HT1080 (cell line): ENCODE measurements at places on chromosomes 1 and 21. TPM values are rescaled to one million over a fixed set of nuclear protein-coding genes. Genes with fewer than 3 reads are reported as not detected.

The PEX14 gene
- total RNA-seq: 17.7 and 20.4 TPM in 2 replicates

The CELA3B gene
- total RNA-seq: not detected in 2 replicates

DNA sequence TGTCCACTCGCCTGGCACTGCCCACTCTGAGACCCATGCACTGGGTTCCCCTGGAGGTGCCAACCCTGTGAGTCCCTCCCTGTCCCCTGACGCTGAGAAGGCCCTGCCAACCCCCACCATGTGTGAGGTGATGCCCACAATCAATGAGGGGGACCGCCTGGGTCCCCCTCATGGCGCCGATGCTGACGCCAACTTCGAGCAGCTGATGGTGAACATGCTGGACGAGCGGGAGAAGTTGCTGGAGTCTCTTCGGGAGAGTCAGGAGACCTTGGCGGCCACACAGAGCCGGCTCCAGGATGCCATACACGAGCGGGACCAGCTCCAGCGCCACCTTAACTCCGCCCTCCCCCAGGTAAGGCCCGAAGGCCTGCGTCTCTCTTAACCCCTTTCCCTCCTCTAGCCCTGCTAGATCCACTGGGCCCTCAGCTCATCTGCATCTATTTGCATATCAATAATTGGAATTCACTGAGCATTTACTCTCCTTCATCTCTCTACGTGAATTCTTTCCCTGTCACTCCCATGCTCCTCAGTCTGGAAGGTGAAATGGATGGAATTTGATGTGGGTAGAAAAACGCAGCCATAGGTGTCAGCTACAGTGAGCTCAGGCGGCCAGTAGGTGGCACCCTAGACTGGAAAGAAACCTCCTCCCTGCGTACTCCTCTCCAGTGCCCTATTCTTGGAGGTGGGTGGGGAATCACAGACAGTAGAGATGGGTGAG is 12.8 kb downstream of the PPFIA4 start:
- DNase-seq: peak; percentile 70

The KRTAP7-1 gene
- total RNA-seq: not detected in 2 replicates

The OPN3 gene
- 3.5 and 5.3 TPM in 2 replicates for total RNA-seq

DNA sequence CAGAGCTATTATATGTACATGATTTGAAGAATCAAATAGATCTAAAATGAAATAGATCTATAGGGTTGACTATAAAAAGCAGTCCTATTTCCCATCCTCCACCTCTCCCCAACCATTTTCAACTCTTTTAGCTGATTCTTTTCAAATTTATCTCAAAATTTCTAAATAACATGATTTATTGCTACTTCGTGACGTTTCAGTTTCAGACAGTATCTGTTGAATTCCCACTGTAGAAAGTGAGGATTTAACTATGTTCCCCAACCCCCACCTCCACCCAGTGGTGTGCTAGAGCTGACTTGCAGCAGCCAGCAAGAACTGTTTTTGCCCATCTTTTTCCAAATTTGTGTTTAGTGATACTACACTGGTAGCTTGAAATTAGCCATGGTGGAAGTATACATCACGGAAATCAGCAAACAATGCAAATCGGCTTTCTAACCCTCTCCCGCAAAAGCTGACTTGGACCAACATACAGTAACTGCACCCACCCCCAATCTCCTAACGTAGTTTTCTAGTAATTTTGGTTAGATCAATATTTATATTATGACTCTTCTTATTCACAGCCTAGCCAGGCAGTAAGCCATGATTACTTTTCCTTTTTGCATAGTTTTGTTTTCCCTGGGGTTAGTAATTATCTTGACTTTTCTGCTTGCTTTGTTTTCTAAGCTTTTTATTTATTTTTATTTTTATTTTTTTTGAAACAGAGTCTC is 10.9 kb downstream of the SEMA4A start:
- no peak for DNase-seq
